ENCODE measurements at places on chromosomes 2 and 18.

GRCh38 chr2:9462313-9462712 is 12.0 kb upstream of the IAH1 start:
- H3K4me3 ChIP-seq, result no peak overlapping the region
- H3K27me3 ChIP-seq, result no peaks in the 10 kb centered on the region
- H3K27ac ChIP-seq, result no peak overlapping the region
- no peaks in the 10 kb centered on the region for H3K4me1 ChIP-seq
- no peak for DNase-seq

DNA sequence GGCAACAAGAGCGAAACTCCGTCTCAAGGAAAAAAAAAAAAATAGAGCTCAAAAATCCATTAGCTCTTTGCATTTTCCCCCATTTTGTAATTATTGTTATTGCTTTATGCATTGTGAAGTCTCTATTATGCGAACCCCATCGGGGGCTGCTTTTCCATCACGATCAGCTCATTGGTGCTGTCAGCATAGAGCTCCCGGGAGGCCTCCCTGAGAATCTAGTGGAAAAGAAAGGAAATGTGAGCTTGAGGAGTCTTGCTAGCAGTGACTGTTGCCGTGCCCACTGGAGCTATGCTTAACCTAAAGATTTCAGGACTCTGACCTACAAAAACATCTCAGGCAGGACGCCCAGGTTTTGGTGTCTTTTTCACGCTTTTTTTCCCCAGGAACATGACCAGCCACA is 102.6 kb upstream of the NDUFV2 start:
- H3K36me3 ChIP-seq, result no peaks in the 10 kb centered on the region
- DNase-seq, result no peak
- H3K27me3 ChIP-seq, result no peaks in the 10 kb centered on the region

GRCh38 chr2:33168922-33169321 is 222.2 kb downstream of the LTBP1 start:
- no peak for DNase-seq
- H3K27ac ChIP-seq, result no peak overlapping the region
- H3K4me3 ChIP-seq, result no peak overlapping the region

- no peaks in the 10 kb centered on the region for H3K4me1 ChIP-seq
- no peaks in the 10 kb centered on the region for H3K27me3 ChIP-seq
- no peaks in the 10 kb centered on the region for H3K36me3 ChIP-seq
- H3K4me3 ChIP-seq, result no peak overlapping the region
These were observed 131.7 kb downstream of the RAB3GAP1 start for GRCh38 chr2:135183822-135184221.

GRCh38 chr2:238203973-238204683 is 633 bp upstream of the ILKAP start:
- no peak for DNase-seq
- no peaks in the 10 kb centered on the region for H3K27me3 ChIP-seq
- no peak overlapping the region for H3K4me3 ChIP-seq
- H3K4me1 ChIP-seq, result peaks cover 14% of the 10 kb centered on the region

GRCh38 chr18:35049111-35050027 is 8.2 kb downstream of the MAPRE2 start:
- no peaks in the 10 kb centered on the region for H3K36me3 ChIP-seq
- no peaks in the 10 kb centered on the region for H3K27me3 ChIP-seq
- H3K27ac ChIP-seq, result no peak overlapping the region
- H3K4me3 ChIP-seq, result no peak overlapping the region
- peaks cover 9% of the 10 kb centered on the region for H3K4me1 ChIP-seq

GRCh38 chr18:3405713-3406112 is 44.3 kb upstream of the TGIF1 start:
- no peak for DNase-seq
- H3K36me3 ChIP-seq, result no peaks in the 10 kb centered on the region
- H3K4me1 ChIP-seq, result no peaks in the 10 kb centered on the region
- no peak overlapping the region for H3K4me3 ChIP-seq
- H3K27ac ChIP-seq, result no peak overlapping the region

GRCh38 chr2:148582679-148583511 is 61.7 kb upstream of the EPC2 start:
- H3K4me1 ChIP-seq, result no peaks in the 10 kb centered on the region
- H3K27me3 ChIP-seq, result no peaks in the 10 kb centered on the region
- no peak overlapping the region for H3K4me3 ChIP-seq
- DNase-seq, result no peak
- H3K27ac ChIP-seq, result no peak overlapping the region
- no peaks in the 10 kb centered on the region for H3K36me3 ChIP-seq
